HEK293T (cell line): ENCODE measurements at places on chromosomes 11 and 22.

DNA sequence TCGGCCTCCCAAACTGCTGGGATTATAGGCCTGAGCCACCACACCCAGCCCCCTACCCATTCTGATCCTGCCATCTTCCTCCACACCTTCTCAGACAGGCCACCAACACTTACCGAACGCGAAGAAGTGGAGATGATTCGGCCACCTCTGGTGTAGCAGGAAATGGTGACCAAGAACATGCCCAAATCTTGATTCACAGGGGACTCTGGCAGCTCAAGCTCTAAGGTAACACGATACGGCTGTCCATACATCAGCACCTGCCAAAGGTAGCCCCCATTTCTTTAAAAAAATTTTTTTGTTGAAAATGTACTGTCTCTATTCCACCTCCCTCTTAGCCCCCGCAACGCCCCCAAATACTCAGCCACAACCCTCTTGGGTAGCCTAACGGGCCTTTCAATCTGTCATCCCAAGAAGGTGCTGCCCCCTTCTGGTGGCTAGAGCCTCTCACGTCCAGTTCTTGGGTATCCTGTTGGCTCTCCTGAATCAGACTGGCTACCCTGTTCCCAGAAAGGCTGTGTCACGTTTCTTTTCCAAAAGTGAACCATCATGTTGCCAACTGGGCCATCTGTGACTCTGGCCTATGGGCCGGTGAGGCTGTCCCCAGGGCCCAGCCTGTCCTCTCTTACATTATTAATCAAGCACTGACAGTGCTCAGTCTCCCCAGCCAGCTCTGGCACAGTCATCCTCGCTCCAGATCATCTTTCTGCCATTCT, 5.3 kb upstream of the LRRN4CL start:
- DNase-seq, result peak; percentile 69

GRCh38 chr11:36976741-36977140, 378.7 kb upstream of the RAG2 start:
- DNase-seq, result no peak

- DNase-seq, result no peak
Measured at GRCh38 chr11:60971520-60971919, at the start of gene CD6. Gene CD6, plus strand, starts transcription at chr11:60971680. Its CDS starts 186 bp downstream, at chr11:60971866.

DNA sequence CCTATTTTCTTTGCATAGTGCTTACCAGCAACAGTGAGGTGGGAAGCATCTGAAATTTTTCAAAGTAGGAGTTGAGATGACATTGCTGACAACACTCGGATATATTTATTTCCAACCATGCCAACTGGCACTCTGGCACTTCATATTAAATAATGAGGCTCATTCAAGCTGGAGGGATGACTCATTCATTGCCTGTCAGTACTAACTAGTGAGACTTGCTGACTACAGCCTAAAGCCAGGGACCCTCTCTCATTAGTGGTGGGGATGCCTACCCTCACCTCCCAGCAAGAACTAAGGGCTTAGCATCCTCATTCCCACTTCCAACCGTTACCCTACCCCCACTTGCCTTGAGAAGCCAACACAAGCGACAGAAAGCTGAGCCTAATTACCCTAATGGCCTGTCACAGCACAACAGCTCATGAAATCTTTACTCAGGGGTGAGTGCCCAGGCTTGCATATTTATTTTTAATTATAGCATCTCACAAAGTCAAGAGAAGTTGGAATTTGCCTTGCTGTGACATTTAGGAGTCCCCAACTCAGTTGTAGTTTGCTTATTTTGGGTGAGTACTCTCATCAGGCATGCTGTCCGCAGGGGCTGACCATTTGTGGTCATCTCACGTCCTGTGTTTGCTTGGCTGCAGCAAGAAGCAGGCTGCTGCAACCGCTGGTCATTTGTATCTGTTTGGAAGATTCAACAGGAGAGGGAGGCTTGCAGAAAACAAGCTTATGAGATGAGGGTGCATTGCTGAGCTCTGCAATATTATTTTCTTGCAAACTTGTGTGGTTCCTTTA, 181.6 kb upstream of the POU2AF2 start:
- DNase-seq, result no peak

DNA sequence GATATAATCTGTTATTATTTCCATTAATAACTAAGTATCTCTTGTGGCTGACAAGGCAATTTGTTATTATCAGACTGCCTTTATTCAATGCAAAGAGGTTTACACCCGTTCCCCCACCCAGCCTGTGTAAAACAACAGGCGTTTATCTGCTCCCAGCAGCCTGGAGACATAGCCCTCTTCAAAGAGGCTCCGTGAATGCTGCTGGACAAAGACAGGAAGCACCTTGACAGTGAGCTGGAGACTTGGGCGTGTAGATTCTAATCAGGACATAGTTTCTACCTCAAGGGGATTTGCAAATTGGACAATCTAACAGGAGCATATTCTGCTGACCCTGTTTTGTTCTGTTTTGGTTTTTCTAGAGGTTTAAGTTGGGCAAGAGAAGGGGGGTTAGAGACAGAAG, 733.0 kb upstream of the KIRREL3 start:
- no peak for DNase-seq

- no peak for DNase-seq
Measured at GRCh38 chr11:8839957-8840945, 70.7 kb upstream of the AKIP1 start.

DNA sequence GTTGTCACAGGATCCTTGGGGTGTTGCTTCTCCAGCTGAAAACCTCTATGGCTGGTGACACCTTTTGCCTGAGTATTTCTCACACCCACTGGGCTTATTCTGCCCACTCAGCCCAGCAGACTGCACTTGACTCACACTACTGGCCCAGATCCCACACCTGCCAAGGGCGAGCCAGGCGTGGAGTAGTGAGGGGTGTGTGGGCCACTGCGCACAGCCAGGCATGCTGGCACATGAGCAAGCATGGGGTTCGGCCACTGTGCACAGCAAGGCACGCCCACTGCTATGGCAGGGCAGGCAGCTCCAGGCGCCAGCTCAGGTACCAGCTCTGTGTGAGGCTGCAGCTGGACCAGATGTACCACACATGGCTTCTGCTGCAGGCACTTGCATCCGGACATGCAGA, 116.5 kb upstream of the MTNR1B start:
- DNase-seq, result no peak

DNA sequence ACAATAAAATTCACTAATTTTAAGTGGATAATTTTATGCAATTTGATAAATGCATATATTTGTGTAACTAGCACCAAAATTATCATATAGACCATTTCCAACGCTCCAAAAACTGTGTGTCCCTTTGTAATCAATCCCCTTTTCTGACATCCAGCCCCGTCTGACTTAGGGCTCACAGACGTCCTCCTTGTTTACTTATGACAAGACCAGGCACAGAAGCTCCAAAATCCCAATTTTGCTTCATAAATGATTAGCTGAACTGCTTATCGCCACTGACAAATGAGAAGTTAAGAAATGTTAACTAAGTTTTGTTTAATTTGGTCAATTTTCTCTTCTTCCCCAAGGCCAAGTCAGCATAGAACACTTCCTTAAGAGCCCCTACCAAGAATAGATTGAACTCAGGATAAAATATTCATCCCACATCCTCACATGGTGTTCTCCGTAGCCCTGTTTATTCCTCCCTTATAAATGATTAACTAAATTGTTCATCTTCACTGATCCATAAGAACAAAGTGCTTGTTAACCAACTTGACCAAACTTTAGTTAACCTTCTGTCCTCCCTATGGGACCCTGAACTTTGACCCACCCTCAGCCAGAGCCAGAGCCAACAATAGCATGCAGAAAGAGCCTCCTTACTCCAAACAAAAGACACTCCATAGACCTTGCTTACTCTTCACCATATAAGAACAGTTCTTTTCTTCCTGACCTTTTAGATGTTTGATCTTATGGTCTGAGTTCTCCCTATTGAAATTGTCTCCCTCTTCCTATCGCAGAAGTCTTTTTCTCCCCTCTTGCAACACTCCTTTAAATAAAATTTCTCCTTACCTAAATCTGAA, 30.8 kb upstream of the GLYAT start:
- DNase-seq, result no peak

DNA sequence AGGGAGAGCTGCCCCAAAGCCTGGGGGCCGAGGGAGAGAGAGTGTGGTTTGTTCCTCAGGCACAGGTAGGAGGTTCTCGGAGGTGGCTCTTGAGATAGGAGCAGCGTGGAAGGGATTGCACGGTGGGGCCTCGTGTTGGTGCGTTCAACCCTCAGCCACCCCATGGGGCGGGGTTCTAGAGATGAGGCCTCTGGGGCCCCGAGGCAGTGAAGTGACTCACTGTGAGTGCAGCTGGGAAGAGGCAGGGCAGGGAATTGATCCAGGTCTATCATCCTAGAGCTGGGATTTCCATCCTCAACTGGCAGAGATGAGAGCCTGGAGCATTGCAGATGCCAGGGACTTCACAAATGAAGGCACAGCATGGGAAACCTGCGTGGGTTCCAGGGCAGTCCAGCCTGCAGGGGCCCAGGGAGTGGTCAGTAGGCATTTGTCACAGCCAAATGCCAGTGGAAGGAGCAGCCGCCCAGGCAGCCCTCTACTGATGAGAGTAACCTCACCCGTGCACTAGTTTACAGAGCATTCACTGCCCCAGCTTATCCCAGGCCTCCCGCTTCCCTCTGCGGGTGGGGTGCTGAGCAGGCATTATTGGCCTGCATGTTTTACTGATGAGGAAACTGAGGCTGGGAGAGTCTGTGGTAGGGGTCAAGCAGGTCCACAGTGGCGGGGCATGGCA, 5.1 kb upstream of the SMARCB1 start:
- no peak for DNase-seq

- DNase-seq, result no peak
Measured at GRCh38 chr22:48320048-48320682, 1507.5 kb downstream of the BRD1 start.

DNA sequence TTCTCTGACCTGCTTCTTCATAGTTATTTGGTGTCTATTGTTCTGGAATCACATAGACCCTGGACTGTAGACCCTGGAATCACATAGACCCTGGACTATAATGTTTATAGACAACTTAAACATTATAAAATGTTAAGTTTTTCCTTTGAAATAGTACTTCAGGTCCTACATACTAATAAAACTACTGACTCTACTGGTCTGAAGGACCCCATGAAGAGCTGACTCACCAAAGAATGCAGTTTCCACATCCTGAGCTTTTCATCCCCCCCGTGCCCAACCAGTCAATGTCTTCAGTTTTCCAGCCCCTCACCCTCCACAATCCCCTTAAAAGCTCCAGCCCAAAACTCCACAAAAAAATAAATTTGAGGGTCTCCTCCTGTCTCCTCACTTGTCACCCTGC, 6.6 kb upstream of the PLEKHA7 start:
- DNase-seq, result no peak

DNA sequence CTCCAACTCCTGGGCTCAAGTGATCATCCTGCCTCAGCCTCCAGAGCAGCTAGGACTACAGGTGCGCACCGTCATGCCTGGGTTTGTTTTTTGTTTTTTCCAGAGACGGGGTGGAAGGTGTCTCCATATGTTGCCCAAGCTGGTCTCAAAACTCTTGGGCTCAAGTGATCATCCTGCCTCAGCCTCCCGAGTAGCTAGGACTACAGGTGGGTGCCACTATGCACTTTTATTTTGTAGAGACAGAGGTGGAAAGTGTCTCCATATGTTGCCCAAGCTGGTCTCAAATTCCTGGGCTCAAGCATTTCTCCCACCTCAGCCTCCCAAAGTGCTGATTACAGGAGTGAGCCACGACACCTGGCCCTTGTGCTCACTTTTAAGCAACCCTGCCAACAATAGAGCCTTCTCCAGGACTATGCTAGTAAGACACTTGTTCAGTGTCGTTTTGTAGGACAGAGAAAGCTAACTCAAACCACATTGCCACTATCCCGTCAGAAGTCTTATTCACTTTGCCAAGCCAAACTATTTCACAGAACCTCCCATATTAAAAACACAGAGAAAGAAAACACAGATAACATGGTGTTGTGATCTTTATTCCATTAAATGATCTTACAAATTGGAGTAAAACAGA, 9.4 kb upstream of the PLAAT3 start:
- DNase-seq, result no peak

- no peak for DNase-seq
Measured at GRCh38 chr11:93468290-93468689, 74.9 kb downstream of the SMCO4 start.

DNA sequence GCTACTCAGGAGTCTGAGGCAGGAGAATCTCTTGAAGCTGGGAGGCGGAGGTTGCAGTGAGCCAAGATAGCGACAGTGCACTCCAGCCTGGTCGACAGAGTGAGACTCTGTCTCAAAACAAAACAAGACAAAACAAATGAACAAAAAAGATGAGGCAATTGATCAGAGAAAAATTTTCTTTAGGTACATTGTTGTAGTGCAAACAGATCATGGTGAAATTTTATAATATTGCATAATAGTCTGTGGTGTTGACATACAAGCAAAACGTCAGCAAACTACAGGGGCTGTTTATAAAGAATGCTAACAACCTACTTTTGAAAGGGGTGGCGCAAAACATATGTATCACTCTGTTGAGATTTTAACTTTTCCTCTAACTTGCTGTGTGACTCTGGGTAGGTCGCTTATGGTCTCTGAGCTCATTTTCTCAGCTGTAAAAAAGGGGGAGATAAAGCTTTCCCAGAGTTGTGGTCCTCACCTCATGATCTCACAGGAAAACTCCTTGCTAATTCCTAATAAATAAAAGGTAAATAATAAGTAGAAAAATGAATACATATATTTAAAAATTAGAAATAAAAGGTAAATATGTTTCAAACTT, 64.8 kb upstream of the NUP160 start:
- no peak for DNase-seq

DNA sequence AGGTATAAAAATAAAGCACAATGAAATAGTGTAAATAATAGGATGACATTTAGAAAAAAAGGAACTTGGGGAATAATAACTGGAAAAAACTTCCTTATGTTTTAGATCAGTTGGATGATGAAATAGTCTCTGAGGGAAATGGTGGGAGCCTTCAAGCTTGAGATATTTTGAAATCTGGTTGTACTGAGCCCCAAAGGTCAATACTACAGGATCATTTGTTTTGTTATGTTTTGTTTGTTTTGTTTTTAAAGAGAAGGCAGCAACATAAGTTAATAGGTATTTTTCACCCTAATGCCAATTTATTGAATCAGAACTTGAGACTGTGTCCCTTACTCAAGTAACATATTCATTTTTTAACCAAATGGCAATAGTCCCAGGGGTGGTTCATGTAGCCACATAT, 393.1 kb downstream of the ETS1 start:
- DNase-seq, result no peak

GRCh38 chr11:69299023-69299461, 5.1 kb downstream of the MYEOV start:
- DNase-seq, result no peak

- DNase-seq, result no peak
Measured at GRCh38 chr11:116730241-116730561, 42.6 kb downstream of the BUD13 start.
